H4 (cell line): ENCODE measurements at places on chromosomes 13 and 19.

- no peak for DNase-seq
These were observed 100.3 kb downstream of the ITGBL1 start for GRCh38 chr13:101552786-101553185.

GRCh38 chr13:111130116-111130508 lies 15.0 kb downstream of the ARHGEF7 start:
- no peak for DNase-seq

- DNase-seq: no peak
These were observed 240.2 kb upstream of the MAB21L1 start for GRCh38 chr13:35716729-35717128.

- DNase-seq: peak; percentile 4
These were observed 36.3 kb downstream of the ELF1 start for GRCh38 chr13:40982772-40983171.

- no peak for DNase-seq
These were observed 11.7 kb downstream of the LCP1 start for GRCh38 chr13:46170268-46170667.

DNA sequence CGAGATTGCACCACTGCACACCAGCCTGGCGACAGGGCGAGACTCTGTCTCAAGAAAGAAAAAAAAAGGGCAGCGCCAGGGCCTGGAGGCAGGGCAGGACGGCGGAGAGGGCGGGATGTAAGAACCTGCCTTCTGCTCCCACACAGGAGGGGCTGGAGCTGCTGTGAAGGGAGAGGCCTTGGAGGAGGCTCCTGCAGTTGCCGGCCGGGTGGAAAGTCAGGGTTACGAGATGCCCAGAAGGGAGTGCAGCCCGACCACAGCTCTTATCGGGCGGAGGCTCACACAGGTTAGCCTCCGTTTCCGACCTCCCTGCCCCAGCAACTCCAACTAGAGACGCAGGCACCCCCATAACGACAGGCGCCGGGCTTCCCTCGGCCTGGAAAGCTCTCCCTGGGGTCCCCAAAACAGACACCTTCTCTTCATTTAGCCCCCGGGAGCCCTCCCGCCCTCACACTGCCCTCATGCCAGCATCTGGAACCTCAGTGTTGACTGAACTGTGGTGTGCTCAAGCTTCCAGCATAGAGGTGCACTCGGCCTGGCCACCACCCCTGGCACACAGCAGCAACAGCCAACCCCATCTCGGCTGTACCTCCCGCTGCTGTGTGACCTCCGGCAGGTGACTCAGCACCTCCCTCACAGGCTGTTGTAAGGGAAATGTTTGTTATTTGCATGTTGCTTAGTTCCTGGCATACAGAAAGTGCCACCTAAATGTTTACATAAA lies 1.4 kb downstream of the PLPP2 start:
- peak; percentile 81 for DNase-seq

GRCh38 chr13:105377452-105377851 lies 1158.0 kb downstream of the EFNB2 start:
- no peak for DNase-seq

GRCh38 chr13:71814806-71815360 lies 52.1 kb downstream of the DACH1 start:
- DNase-seq: no peak

DNA sequence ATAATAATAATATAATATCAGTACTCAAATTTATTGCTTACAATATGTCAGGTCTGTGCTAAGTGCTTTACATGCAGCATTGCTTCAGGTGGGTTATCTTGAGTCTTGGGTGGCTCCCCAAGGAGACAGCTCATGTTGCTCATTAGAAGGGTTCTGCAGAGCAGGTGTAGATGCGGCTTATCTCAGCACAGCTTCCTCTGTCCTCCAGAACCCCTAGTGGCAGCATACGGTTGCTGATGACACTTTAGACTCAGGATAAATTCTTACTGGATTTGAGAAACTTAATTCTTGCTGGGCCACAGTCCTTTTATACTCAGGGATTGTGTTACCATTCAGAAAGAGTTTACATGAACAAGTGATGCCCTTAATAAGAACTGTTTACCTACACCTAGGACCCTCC lies 8.9 kb downstream of the COG3 start:
- DNase-seq: no peak

GRCh38 chr13:26836626-26837025 lies 76.0 kb upstream of the GPR12 start:
- DNase-seq: no peak

- no peak for DNase-seq
These were observed 2.4 kb downstream of the SAE1 start for GRCh38 chr19:47133021-47133471.

GRCh38 chr13:94640721-94641120 lies 39.1 kb downstream of the GPR180 start:
- DNase-seq: no peak

DNA sequence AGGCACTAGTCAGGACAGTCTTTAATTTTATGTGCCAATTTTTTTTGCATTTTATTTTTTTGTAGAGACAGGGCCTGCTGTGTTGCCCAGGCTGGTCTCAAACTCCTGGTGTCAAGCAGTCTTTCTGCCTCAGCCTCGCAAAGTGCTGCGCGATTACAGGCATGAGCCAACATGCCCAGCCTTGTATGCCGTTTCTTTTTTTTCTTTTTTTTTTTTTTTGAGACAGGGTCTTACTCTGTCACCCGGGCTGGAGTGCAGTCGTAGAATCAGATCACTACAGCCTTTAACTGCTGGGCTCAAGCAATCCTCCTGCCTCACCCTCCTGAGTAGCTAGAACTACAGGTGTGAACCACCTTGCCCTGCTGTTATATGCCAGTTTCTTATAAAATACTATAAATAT lies 26.4 kb downstream of the BORA start:
- DNase-seq: no peak

GRCh38 chr19:14150770-14151661 lies 14.6 kb upstream of the ASF1B start:
- DNase-seq: no peak

- no peak for DNase-seq
These were observed 3.6 kb upstream of the ASF1B start for GRCh38 chr19:14139944-14140343.

DNA sequence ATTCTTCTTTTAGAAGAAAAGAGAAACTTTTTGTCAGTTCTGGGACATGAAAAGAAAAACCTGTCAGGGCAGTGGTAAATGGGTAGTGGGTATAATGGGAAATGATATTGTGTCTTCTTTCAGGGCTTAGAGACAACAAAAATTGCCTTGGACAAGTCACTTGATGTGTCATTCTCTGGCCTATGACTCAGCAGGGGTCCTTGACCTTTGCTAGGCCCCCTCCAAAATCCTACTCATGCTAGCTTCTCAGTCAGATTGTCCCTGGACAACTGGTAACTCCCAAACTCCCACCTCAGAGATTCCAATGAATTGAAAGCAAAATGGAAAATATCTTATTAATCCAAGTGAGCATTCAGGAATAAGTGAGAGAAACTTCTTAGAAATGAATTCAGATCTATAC lies 258.8 kb upstream of the SPRY2 start:
- no peak for DNase-seq

DNA sequence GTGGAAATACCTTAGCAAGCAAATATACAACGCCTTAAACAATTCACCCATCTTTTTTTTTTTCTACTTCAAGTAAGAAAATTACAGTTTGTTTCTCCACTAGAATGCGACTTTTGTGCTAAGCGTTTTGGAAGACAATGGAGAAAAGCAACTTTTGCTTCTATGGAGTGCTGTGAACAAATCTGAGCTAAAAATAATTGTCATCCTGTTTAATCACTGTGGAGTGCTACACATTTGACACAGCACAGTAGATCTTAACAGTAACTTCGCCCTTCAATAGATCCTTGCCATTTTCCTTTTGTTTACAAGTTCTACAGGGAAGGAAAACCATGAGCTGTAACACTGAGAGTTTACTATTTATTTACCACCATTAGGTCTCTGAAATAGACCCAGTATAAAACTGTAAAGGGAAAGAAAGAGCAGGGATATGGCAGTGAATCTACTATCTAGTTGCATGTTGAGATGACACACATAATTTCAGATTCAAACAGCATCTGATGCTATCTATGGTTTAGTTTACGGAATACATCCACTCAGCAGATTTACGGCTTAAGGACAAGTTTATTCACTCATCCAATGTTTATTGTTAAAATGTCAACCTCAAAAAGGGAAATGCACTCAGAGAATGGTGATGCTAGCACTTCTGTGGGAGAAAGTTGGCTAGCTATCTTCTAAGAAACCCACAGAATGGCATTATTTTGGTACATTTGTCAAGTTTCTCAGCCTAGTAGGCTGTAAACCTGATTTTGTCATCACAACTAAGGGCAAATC lies 175.3 kb downstream of the VWA8 start:
- no peak for DNase-seq

DNA sequence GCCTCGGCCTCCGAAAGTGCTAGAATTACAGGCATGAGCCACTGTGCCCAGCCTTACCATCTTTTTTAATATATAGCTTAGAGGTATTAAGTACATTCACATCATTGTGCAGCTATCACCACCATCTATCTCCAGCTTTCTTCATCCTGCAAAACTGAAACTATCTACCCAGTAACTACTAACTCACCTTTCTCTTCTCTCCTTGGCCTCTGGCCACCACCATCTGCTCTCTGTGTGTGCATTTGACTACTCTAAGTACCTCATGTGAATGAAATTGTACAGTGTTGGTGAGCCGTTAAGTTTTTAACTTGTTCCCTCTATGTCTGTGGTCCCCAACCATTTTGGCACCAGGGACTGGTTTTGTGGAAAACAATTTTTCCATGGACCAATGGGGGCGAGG lies 56.1 kb downstream of the CDK8 start:
- DNase-seq: no peak

GRCh38 chr13:46374710-46375109 lies 12.3 kb downstream of the RUBCNL start:
- DNase-seq: no peak

- DNase-seq: peak; percentile 25
These were observed 52.0 kb downstream of the TDRD3 start for GRCh38 chr13:60448907-60449510.

- no peak for DNase-seq
These were observed 642 bp downstream of the ZNF571 start for GRCh38 chr19:37593996-37594303.

- no peak for DNase-seq
These were observed 42.1 kb downstream of the TUBGCP3 start for GRCh38 chr13:112545856-112546255.

- DNase-seq: peak; percentile 8
These were observed 140.4 kb downstream of the TEX29 start for GRCh38 chr13:111460548-111461444.

GRCh38 chr13:36251526-36251925 lies 37.2 kb upstream of the SOHLH2 start:
- DNase-seq: no peak

- no peak for DNase-seq
These were observed 11.0 kb downstream of the ACTMAP start for GRCh38 chr19:40739030-40739839.

- DNase-seq: no peak
These were observed 5.4 kb upstream of the VSTM2B start for GRCh38 chr19:29520390-29520789.

- no peak for DNase-seq
These were observed 4.9 kb downstream of the ACTMAP start for GRCh38 chr19:40745402-40745780.

DNA sequence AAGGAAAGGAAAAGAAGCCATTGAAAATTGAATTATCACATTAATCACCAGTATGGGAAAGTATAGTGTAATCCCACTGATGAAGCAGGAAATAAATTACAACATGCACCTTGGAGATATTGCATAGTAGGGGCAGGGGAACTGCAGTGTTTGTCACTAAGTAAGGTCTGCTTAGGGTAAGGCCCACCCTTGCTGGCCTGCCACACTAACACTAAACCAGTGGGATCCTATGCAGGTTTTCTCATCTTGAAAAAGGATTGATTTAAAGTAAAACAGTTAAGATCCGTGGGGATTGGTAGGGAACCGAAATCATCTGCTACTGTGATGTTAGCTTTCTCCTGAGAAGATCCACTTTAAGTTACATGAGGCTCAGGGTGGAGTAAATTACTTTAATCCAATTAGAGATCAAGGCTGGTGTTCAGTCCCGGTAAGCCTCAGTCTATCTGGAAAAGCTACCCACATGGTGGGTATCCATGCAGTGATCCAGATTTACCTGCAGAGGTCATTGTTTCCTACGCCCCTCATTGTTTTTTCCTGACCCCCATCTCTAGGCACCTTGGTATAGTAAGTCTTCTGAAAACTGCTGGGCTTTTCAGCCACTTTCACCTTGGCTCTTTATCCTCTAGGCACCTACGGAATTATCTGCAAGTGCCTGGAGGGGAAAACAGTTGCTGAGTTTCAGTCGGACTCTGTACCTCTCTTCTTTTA lies 1014.9 kb upstream of the ATXN8OS start:
- DNase-seq: no peak

GRCh38 chr19:42440357-42441048 lies 2.2 kb downstream of the CXCL17 start:
- peak; percentile 48 for DNase-seq

DNA sequence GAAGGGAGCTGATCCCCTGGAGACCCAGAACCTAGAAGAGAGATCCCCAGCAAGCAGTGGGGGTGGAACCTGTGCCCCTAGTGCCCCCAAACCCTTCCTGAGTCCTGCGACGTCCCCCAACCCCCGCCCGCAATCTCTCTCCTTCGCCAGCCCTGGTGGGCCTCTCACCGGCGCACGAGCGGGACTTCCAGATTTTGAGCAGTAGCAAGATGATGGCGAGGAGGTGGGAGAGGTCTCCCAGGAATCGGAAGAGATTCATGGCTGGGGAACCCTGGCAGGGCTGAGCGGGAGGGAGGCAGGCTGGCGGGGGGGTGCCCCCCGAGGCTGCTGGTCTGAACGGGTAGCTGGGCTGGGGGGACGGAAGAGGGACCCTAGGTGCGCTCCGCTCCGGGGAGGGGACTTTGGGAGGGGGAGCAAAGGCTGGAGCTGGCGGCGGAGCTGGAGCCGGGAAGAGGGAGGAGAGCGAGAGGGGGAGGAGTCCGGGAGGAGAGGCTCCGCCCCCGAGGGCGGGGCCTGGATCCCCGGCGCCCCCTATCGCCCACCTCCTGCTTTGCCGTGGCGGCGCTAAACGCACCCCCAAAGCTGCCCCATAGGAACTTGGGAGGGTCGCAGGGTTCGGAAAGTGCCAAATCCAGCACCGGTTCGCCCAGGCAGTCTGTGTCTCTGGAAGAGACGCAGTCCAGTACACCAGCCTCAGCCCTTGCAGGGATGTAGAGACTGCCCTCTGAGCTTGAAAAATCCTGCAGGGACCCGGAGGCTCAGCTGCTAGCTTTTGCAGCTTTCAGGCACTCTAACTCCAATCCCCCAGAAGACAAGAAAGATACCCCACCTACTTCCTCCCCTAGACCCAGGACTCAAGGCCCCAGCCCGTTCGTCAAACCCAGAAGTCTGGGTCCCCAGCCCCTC lies at the start of gene KDELR1:
KDELR1 (minus strand) TSS at position 452 of the 906 bp plus-strand sequence; CDS start at position 259, 193 bp downstream.
- peak; percentile 53 for DNase-seq

- no peak for DNase-seq
These were observed 17.3 kb upstream of the MADCAM1 start for GRCh38 chr19:478976-479375.
